ENCODE measurements at places on chromosomes 12 and 14.

GRCh38 chr14:52325630-52326029 is 11.5 kb downstream of the PTGER2 start:
- DNase-seq = no peak

- no peak for DNase-seq
Measured at GRCh38 chr14:79614448-79614847, 596.9 kb downstream of the DIO2 start.

DNA sequence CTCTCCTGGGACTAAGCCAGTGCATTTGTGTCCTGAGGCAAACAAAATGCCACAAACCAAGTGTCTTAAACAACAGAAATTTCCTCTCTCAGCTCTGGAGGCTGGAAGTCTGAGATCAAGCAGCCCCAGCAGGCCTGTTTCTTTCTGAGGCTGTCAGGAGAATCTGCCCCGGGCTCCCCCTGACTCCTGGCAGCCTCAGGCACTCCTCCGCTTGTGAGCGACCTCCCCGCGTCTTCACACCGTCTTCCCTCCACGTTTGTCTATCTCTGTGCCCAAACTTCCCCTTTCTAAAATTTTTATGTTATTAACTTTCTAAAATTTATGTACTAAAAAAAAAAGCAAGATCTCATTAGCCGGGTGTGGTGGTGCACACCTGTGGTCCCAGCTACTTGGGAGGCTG is 59.7 kb downstream of the RIMBP2 start:
- no peak for DNase-seq

DNA sequence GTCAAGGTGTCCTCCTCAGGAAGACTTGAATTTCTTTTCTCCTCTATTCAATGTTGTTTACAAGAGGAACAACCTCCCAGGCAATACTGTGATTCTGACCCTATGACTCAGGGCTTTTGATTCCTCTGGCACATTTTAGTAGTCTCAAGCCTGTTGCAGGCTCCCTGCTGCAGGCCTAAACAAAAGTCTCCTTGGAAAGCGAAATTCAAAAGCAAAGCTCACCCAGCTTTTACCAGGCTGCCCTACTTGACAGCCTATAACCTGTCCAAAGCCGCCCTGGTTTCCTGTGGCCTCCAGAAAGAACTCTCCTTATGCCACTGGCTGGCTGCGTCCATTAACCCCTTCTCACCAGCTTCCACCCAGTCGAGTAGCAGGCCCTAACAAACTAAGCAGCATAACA is 11.6 kb downstream of the FGD6 start:
- DNase-seq = no peak

GRCh38 chr14:74843653-74844052 is 32.3 kb downstream of the PROX2 start:
- DNase-seq = no peak

GRCh38 chr14:83017296-83017695 is 1483.6 kb upstream of the SEL1L start:
- DNase-seq = no peak

- DNase-seq = no peak
Measured at GRCh38 chr12:69583203-69583602, 2.1 kb upstream of the CCT2 start.

DNA sequence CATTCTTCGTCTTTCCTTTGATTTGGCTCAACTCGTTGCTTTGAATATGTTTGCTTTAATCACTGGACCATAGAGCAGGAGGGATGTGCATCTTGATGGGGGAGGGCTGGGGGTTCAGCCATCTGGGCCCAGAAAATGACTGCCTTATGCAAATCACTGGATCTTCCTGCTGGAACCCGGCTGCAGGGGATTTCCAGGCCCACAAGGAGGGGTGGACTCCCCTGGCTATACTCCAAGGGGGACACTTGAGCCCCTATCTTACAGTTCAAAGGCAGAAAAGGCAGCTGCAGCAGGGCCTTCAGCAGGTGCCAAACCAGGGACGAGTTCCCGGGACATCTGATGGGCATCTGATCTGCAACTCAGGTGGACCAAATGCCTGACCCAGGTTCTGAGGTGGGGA is 122.5 kb downstream of the DICER1 start:
- DNase-seq = no peak

- no peak for DNase-seq
Measured at GRCh38 chr12:73225941-73226340, 953.8 kb downstream of the TRHDE start.

- no peak for DNase-seq
Measured at GRCh38 chr14:95253039-95253630, 66.6 kb downstream of the CLMN start.

DNA sequence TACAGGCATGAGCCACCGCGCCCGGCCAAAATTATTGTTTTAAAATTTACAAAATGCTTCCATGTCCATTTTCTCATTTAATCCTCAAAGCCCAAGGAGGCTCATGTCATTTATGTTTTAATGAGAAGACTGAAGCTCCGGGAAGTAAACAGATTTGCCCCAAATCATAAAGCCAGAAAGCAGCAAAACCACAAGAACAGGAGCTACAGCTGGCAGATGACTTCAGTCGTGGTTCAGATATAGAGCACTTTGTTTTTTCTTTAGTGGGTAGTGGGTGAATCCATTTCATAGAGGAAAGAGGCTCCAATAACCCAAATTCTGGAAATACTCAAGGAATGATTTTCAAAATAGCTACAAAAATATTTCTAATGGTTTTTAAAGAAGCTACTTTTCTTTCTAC is 45.4 kb upstream of the VPS33A start:
- no peak for DNase-seq

- DNase-seq = peak; percentile 83
Measured at GRCh38 chr14:68794130-68794850, 1.4 kb upstream of the ZFP36L1 start.

GRCh38 chr12:95200128-95200894 is 17.0 kb downstream of the FGD6 start:
- no peak for DNase-seq

GRCh38 chr12:57175428-57176138 is 28.2 kb upstream of the LRP1-AS start:
- DNase-seq = peak; percentile 55

GRCh38 chr14:27065886-27066285 is 468.1 kb upstream of the NOVA1 start:
- no peak for DNase-seq
